ENCODE measurements at places on chromosomes 12 and 14. TPM values are rescaled to one million over a fixed set of nuclear protein-coding genes. Genes with fewer than 3 reads are reported as not detected.

Gene KRT77
- not detected for total RNA-seq

Gene PLCZ1
- not detected for total RNA-seq

Gene RACGAP1
- total RNA-seq, result 157 TPM

Gene CKB
- 45.2 TPM for total RNA-seq

Gene SLC10A1
- not detected for total RNA-seq

Gene PPM1H
- total RNA-seq, result 4.0 TPM

Gene POTEG
- not detected for total RNA-seq

Gene RPL10L
- not detected for total RNA-seq

Gene KRT82
- not detected for total RNA-seq

Gene GYS2
- not detected for total RNA-seq

Gene SALL2
- total RNA-seq, result 0.81 TPM

Gene LDHB
- 2,316 TPM for total RNA-seq

Gene ANKS1B
- not detected for total RNA-seq

Gene IL31
- total RNA-seq, result not detected

Gene RNASE3
- total RNA-seq, result not detected

Gene AMDHD1
- total RNA-seq, result not detected

Gene MYBPC1
- total RNA-seq, result not detected

Gene PNN
- total RNA-seq, result 22.9 TPM

Gene OR4E2
- total RNA-seq, result not detected

Gene STYK1
- not detected for total RNA-seq

All from MG63 (cell line).